ENCODE measurements at places on chromosomes 2 and 18.

GRCh38 chr2:65073879-65074565 lies 17.8 kb downstream of the CEP68 start:
- no peak overlapping the region for H3K27ac ChIP-seq
- peaks cover 84% of the 10 kb centered on the region for H3K36me3 ChIP-seq
- no peak for DNase-seq
- H3K27me3 ChIP-seq = no peaks in the 10 kb centered on the region
- H3K4me1 ChIP-seq = peaks cover 63% of the 10 kb centered on the region
- no peak overlapping the region for H3K4me3 ChIP-seq

DNA sequence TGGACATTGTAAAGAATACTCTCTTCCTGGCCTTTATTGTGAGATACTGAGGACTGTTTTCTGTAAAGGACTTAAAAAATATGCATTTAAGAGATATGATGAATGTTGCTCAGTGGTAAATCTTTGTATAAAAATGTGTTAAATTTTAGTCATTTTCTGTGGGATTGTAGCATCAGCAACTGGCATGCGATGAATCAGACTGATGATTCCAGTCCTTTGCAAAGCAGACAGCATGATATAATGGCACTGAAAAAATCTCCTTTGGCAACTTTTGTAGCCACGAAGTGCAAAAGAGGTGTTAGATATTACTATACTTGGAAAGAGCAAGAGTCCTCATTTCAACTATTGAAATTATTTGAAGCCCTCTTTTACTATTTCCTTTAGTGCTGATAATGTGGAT lies 678.7 kb downstream of the PLCL1 start:
- H3K36me3 ChIP-seq = no peaks in the 10 kb centered on the region
- no peaks in the 10 kb centered on the region for H3K27me3 ChIP-seq
- no peaks in the 10 kb centered on the region for H3K4me1 ChIP-seq
- DNase-seq = no peak

- H3K27ac ChIP-seq = no peak overlapping the region
- H3K27me3 ChIP-seq = no peaks in the 10 kb centered on the region
- no peaks in the 10 kb centered on the region for H3K36me3 ChIP-seq
- no peak overlapping the region for H3K4me3 ChIP-seq
Observed at GRCh38 chr2:64165706-64166105, 21.5 kb upstream of the PELI1 start.

DNA sequence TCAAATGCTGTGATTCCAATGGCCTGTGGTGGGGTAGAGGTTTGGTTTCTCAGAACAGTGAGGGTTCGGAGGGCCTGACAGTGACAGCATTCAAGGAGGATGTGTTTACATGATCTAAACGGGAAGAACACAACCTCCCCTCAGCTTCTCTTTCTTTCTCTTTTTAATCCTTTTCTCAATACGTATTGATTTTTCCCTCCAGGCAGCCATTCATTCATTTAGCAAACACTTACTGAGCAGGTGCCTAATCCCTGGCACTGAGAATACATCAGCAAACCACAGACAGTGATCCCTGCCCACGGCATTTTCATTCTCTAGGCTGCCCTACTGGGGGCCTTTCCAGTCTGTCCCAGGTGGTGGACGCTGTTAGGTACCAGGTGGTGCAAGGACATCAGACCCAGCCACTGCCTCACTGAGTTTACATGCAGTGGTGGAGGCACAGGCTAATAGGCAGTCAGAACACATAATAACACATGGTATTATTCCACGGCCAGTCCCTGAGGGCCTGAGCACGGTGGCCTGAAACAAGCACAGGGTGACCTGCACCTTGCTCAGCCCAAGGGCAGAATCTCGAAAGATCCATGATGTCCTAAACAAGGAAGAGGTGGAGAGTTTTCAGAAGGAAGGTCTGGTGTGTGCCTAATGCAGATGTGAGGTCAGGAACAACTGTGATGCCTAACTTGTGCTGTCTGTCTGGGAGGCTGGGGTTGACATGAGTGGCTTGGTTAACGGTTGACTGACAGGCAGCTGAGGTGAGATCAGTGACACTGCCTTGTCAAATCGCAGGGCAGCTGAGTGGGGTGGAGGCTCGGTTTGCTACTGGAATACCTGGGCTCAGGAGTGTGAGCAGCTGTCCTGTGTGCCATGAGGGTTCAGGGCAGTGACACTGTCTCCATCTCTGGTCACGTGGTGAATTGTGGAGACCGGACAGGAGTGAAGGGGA lies 785.5 kb upstream of the HS6ST1 start:
- no peaks in the 10 kb centered on the region for H3K36me3 ChIP-seq
- H3K27ac ChIP-seq = no peak overlapping the region
- H3K27me3 ChIP-seq = no peaks in the 10 kb centered on the region
- no peak overlapping the region for H3K4me3 ChIP-seq

- peaks cover 22% of the 10 kb centered on the region for H3K27me3 ChIP-seq
- H3K4me1 ChIP-seq = peaks cover 26% of the 10 kb centered on the region
- no peak overlapping the region for H3K27ac ChIP-seq
- no peaks in the 10 kb centered on the region for H3K36me3 ChIP-seq
Observed at GRCh38 chr2:70903641-70904340, 31.9 kb upstream of the ATP6V1B1 start.

DNA sequence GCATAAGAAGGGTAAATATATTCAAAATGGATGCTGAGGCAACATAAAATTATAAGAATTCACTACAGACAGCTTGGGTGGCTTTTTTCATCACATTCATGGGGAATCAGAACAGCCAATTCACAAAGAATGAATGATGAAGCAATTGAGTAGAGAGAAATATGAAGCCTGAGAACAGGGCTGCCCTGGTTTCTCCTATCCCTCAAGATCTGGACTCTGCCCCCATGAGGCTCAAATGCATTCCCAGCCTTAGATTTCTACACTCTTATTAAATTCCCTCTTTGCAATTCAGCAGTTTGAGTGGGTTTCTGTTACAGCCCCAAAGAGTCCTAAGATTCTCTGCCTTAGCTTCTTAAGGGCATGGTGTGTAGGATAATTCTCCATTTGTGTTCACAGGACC lies 172.5 kb downstream of the MAIP1 start:
- no peak overlapping the region for H3K4me3 ChIP-seq
- no peaks in the 10 kb centered on the region for H3K36me3 ChIP-seq
- H3K4me1 ChIP-seq = no peaks in the 10 kb centered on the region
- H3K27me3 ChIP-seq = no peaks in the 10 kb centered on the region
- DNase-seq = no peak
- no peak overlapping the region for H3K27ac ChIP-seq

- H3K4me1 ChIP-seq = no peaks in the 10 kb centered on the region
- H3K27ac ChIP-seq = no peak overlapping the region
- no peaks in the 10 kb centered on the region for H3K36me3 ChIP-seq
- H3K27me3 ChIP-seq = no peaks in the 10 kb centered on the region
Observed at GRCh38 chr2:37301408-37301807, 23.2 kb downstream of the PRKD3 start.

GRCh38 chr2:8922431-8922830 lies 81.1 kb downstream of the MBOAT2 start:
- no peaks in the 10 kb centered on the region for H3K4me1 ChIP-seq
- H3K27me3 ChIP-seq = no peaks in the 10 kb centered on the region
- no peak for DNase-seq
- no peak overlapping the region for H3K4me3 ChIP-seq
- H3K36me3 ChIP-seq = no peaks in the 10 kb centered on the region
- H3K27ac ChIP-seq = no peak overlapping the region

- H3K36me3 ChIP-seq = peaks cover 30% of the 10 kb centered on the region
- H3K4me1 ChIP-seq = no peaks in the 10 kb centered on the region
- H3K27me3 ChIP-seq = no peaks in the 10 kb centered on the region
- no peak for DNase-seq
- no peak overlapping the region for H3K27ac ChIP-seq
Observed at GRCh38 chr2:54052825-54053718, 62.3 kb upstream of the ACYP2 start.

DNA sequence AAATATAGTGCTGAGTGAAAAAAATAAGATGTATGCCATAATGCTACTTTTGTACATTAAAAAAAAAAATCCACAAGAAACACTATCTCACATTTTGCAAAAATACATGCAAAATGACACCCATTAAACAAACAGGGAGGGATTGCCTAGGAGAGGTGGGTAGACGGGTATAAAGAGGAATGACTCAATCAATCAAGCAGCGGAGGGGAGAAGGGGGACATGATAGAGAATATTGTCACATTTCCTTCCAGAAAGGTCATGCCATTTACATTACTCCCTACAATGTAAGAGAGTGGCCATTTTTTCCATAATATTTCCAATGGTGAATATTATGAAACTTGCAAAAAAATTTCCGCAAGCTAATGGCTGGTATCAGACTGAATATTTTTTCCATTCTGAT lies 542.3 kb upstream of the TNP1 start:
- no peak for DNase-seq
- H3K36me3 ChIP-seq = no peaks in the 10 kb centered on the region
- no peaks in the 10 kb centered on the region for H3K27me3 ChIP-seq
- no peak overlapping the region for H3K4me3 ChIP-seq

DNA sequence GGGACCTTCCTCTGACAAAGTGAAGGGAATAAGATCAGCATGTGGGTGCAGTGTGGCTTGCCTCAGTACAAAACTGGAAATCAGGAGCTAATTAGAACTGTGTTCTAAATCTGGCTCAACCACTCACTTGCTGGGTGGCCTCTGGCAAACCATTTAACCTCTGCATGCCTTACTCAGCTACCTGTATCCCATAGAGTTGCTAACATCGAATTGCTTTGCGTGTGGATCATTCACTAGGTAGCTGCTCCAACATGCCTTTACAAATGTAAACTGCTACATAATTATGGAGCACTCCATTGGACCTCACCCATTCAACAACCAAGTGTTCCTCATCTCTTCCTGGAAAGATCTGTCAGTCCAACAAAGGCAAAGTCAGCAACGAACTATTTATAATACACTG lies 19.0 kb downstream of the PLEKHM3 start:
- no peaks in the 10 kb centered on the region for H3K4me1 ChIP-seq
- no peaks in the 10 kb centered on the region for H3K27me3 ChIP-seq
- H3K4me3 ChIP-seq = no peak overlapping the region
- no peaks in the 10 kb centered on the region for H3K36me3 ChIP-seq
- DNase-seq = no peak
- H3K27ac ChIP-seq = no peak overlapping the region

GRCh38 chr2:73297151-73297559 lies 3.8 kb upstream of the EGR4 start:
- H3K36me3 ChIP-seq = no peaks in the 10 kb centered on the region
- H3K27me3 ChIP-seq = peaks cover 15% of the 10 kb centered on the region
- no peak overlapping the region for H3K27ac ChIP-seq
- no peak for DNase-seq
- H3K4me1 ChIP-seq = peaks cover 1% of the 10 kb centered on the region

DNA sequence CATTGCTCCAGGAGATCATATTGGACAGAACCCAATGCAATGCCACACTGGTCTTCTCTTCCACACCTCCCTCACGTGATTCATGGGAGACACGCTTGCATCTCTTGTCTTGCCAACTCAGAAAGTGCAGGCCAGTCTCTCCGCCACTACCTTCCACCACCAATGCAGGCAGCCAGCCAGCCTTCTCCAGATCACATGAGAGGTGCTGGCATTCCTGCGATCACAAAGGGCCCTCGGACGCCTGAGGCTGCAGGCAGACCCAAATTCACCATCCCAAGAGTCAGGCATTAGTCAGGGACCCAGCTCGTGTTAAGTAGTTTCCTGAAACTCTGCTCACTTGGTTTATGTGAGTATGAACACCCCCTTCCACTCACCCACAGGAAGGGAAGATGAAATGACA lies 437.0 kb upstream of the ETAA1 start:
- no peak overlapping the region for H3K4me3 ChIP-seq
- no peak overlapping the region for H3K27ac ChIP-seq
- no peaks in the 10 kb centered on the region for H3K27me3 ChIP-seq
- DNase-seq = no peak
- no peaks in the 10 kb centered on the region for H3K36me3 ChIP-seq
- no peaks in the 10 kb centered on the region for H3K4me1 ChIP-seq

DNA sequence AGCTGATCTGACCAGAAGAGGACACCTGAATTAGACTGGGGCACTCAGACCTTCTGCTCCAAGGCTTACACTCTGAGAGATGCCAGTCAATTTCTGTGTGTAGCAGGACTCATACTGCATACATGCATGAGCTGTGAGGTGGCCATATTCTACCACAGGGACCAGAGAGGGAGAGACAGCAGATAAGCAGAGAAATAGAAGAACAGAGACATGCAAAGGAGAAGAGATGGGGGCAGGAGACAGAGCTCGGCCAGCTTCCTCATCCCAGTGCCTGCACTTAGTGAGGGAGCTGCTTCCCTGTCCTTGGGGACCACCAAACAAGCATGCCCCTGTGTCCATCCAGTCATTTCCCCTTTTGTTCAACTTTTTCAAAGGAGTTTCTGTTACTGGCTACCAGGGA lies 73.9 kb upstream of the ALK start:
- H3K27me3 ChIP-seq = no peaks in the 10 kb centered on the region
- H3K27ac ChIP-seq = no peak overlapping the region
- no peaks in the 10 kb centered on the region for H3K36me3 ChIP-seq
- H3K4me1 ChIP-seq = peaks cover 7% of the 10 kb centered on the region

DNA sequence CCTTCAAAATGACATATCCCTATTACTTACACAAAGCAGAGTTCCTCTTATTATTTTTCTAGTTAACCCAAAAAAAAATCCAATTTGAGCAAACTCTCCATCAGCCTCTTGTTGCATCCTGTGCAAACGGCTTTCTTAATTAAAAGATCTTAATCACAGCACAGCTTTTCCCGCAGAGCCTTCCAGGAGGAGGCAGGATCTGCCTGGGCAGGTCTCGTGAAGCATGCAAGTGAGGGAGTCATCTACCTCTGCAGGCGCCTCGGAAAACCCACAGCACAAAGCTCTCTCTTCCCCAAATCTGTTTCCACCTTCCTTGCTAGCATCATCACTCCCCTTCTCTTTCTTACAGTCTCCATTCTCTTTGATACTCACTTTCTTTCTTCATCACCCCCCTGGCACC lies 100.4 kb downstream of the EN1 start:
- H3K27me3 ChIP-seq = no peaks in the 10 kb centered on the region
- no peak overlapping the region for H3K4me3 ChIP-seq
- H3K4me1 ChIP-seq = no peaks in the 10 kb centered on the region
- DNase-seq = no peak
- no peak overlapping the region for H3K27ac ChIP-seq

DNA sequence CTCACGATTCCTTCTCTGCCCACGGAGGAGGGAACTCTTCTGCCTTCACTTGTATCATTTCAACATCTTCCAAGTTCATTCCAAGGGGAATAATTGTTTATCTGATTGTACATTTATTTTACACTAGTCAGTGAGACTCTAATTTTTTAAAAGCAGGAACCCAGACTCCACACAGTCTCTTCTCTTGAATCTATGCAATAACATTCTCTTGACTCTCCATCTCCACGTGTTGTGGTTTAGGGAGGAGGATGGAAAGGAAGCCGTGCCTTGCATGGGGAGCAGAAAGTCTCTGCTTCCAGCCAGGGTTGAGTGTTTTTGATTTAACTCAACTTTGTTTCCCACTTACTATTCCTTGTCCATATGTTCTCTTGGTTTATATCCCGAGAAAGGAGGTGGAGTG lies 131.1 kb upstream of the RIOK3 start:
- H3K27me3 ChIP-seq = no peaks in the 10 kb centered on the region
- H3K36me3 ChIP-seq = no peaks in the 10 kb centered on the region
- H3K27ac ChIP-seq = no peak overlapping the region
- no peaks in the 10 kb centered on the region for H3K4me1 ChIP-seq
- H3K4me3 ChIP-seq = no peak overlapping the region
- DNase-seq = no peak

GRCh38 chr2:241762321-241762932 lies 14.2 kb upstream of the GAL3ST2 start:
- H3K4me1 ChIP-seq = no peaks in the 10 kb centered on the region
- H3K36me3 ChIP-seq = peaks cover 4% of the 10 kb centered on the region
- no peaks in the 10 kb centered on the region for H3K27me3 ChIP-seq
- H3K4me3 ChIP-seq = no peak overlapping the region
- no peak overlapping the region for H3K27ac ChIP-seq

Data from esophagus squamous epithelium (tissue), 5 donors.